Fibroblast of skin of right biceps (primary cell): ENCODE measurements at places on chromosomes 6 and 20.
A peak's percentile ranks its signal among the peaks of the same experiment; 100 is the strongest.

DNA sequence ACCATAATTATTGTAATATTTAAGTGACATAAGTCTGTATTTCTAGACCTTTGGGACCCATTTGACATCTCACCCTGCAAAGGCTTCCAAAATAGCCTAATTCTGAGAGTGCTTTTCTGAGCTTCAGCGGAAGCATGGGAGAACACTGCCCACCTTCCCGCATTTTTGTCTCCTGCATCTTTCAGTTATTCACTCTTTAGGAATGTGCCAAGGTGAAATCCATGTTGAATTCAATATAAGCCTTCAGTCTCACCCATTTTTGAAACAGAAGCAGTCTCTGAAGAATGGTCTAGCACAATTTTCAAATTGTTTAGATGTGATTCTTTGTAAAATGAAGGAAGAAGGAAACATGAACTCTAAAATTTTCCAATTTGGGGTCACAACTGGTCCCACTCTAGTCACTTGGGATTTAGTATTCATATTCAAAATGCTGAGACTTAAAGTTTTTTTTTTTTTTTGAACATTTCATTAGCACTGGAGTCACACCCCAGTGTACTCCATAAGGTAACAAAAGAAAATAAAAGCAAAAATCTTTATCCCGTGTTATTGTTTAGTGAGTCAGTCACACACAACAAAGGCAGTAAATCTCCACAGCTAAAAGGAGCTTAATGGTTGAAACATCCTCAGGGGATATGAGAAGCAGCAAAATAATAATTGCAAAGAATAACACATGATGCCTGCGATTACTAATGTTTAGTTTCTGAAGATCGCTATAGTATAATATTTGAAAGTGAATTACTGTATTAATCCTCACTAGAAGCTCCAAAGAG lies 479.9 kb upstream of the BTBD3 start:
- DNase-seq: no peak

GRCh38 chr20:2402271-2402980 lies 21.7 kb downstream of the TGM6 start:
- peak; percentile 50 for DNase-seq

DNA sequence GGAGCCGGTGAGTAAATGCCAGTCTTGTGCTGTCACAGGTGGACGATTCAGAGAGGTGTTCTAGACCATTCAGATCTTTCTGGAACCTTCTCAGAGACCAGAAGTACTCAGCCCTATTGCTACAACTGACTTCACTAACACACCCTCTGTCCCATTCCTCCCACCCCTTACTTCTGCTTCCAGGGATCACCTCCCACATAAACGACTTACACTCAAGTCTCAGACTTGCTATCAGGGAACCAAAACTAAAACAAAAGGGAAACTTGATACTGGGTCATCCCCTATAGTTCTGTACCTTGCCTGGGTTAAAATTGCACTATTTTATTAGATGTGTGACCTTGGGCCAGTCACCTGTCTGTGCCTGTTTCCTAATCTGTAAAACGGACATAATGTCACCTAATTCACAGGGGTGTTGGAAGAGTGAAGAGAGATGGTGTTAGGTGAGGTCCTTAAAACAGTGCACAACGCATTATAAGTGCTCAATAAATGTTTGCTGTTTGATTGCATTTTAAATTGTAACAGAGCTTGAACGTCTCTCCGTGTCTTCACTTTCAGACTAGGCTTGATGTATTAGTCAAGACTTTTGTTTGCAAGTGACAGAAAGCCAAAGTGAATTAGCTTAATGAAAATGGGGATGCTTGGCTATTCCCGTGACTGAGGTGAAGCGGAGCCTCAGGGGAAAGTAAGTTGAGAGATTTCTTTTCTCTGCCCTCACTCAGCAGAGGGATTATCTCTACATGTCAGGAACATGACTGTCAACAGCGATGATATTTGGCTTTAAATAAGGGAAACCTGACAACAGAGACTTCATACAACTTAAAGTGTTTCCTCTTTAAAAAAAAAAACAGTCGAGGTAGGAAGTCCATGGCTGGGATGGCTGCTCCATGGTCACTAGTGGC lies 3.0 kb upstream of the SRXN1 start:
- DNase-seq: no peak

DNA sequence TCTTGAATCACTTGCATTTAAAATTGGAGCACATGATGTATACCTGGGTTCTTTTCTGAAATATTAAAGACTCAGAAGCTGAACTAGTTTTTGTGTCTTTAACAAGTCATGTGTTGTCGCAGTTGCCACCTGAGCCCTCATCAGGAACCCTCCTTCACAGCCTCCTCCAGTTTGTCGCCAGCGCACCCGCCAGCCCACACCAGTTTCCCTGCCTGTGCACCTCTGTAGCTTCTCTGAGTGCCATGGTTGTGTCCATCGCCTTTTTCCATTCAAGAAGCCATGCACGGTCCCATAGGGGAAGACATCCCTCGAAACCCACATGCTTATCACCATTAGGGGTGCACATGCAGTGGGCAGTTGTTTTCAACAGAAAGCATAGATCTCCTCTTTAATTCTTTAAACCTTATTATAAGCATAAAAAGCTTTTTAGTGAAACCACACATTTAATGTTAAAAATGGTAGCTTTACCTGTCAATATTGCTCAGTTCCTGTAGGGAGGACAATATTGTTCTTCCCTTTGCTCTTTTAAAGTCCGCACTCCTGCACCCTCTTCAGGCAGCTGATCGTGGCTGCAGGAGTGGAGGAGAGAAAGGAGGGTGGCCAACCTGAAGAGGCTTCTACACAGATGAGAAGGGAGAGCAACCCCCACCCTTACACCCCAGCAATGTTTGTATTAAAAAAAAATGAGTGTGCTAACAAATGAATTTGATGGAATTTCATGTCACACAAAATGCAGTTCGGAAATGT lies 121.9 kb downstream of the CFAP61 start:
- no peak for DNase-seq

DNA sequence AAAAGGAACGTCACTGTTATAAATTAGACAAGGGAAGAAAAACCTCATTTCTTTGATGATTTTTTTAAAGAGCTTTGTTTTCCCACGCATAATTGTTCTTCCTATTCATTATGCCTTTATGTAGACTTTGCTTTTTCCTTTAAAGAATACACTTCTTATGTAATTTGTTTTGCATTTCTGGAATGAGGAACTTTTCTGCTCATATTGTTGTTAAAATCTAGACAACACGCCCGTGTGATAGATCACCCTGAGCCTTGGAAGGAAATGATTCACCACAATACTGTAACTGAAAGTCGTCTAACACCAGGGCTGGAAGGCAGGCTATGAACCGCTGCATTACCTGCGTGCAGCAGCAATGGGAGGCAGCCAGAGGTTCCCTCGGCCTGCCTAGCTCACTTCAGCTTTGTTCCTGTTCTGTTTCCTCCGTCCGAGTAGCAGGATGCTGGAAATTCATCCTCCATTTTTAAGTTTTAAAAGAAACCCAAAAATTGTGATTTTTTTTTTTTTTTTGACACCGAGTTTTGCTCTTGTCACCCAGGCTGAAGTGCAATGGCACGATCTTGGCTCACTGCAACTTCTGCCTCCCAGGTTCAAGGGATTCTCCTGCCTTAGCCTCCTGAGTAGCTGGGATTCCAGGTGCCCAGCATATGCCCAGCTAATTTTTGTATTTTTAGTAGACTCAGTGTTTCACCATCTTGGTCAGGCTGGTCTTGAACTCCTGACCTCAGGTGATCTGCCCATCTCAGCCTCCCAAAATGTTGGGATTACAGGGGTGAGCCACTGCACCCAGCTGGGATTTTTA lies 49.6 kb upstream of the ZNF217 start:
- peak; percentile 84 for DNase-seq

DNA sequence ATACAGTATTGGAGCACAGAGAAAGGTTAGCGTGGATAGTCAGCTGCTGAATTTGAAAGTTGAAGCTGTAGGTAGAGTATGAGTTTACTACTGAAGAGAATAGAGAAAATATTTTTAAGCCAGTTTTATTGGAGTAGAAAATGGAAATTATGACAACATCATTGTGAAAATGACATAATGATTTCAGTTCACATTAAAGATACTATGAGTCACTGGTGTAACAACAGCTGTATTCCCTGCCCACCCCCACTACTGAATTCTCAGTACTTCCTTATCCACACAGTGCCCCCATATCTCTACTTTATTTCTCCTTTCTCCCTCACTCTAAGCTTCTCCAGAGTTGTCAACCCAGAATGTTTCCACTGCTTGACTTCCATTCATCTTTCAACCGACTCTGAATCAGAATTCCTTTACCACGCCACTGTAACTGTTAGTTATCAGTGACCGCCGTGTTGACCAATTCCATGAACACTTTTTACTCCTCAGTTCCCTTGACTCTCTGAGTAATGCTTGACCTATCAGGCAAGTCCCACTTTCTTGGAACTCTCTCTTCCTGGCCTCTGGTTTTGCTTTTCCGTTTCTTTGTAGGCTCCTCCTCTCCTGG lies 139.6 kb downstream of the AIG1 start:
- DNase-seq: no peak

DNA sequence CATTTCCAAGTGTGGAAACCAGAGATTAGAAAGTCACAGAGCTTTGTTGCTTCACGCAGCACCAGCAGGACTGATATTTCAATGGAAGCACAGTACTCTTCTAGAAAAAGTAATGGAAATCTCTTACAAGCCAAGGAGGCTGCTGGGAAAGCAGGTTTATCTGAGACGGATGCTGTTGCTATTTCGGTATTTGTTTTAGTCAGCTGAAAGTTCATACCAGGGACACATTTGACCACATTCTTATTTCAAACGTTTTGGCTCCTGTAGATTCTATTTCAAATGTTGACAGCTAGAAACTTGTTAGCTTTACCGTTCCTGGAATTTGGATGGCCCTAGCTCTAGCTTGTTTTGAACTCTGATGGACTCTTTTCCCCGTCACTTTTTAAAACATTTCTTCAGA lies 3.7 kb upstream of the TMEM242 start:
- no peak for DNase-seq

- peak; percentile 87 for DNase-seq
Measured at GRCh38 chr20:57748601-57749130, 38.9 kb upstream of the PMEPA1 start.

DNA sequence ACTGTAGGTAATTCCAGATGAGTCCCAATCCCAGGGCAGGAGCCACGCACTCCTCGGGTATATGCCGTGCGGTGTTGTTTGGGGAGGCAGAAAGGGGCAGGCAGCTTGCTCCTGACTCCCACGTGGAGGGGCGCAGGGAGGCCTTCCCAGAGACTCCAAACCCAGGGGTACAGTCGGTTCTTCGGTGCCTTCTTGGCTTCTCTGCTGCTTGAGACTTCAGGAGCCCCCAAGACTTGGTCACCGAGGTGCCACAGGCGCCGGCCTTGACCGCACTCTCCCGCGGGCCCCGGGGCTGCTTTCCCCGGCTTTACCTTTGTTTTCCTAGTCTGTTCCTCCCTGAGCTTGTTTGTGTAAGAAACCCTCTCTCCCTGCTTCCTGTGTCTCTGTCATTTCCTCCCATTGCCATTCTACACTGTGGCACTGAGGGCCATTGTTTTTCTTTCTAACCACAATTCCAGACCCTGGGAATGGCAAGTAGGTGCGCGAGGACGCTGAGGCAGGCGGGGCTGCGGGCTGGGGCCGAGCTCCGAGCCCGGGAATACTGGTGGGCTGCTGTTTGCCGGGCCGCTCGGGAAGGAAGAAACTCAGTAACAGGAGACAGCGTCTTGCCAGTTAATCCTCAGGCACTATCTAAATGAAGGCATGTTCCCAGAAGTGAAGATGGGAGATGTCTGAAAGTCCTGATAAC lies 215.6 kb upstream of the HEY2 start:
- DNase-seq: no peak

- peak; percentile 82 for DNase-seq
Measured at GRCh38 chr6:170403451-170403850, 96.9 kb downstream of the FAM120B start.

GRCh38 chr6:45617441-45617840 lies 239.7 kb upstream of the SUPT3H start:
- peak; percentile 41 for DNase-seq

DNA sequence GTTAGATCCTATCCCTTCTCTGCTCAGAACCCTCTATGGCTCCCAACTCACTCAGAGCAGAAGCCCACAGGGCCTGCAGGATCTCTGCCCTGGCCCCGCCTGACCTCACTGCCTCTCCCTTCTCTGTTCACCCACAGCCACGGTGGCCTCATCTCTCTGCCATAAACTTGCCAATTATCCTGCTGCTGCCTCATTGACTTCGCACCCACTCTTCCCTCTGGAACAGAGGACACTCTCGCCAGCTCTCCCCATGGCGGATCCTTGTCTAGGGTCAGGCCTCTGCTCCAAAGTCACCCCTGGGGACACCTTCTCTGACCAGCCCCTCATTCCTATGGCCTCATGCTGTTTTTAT lies 86.4 kb downstream of the CEBPB start:
- no peak for DNase-seq

- DNase-seq: no peak
Measured at GRCh38 chr6:39188571-39188970, 40.7 kb downstream of the KCNK5 start.

GRCh38 chr20:46568570-46569129 lies 18.2 kb upstream of the OCSTAMP start:
- DNase-seq: peak; percentile 78

DNA sequence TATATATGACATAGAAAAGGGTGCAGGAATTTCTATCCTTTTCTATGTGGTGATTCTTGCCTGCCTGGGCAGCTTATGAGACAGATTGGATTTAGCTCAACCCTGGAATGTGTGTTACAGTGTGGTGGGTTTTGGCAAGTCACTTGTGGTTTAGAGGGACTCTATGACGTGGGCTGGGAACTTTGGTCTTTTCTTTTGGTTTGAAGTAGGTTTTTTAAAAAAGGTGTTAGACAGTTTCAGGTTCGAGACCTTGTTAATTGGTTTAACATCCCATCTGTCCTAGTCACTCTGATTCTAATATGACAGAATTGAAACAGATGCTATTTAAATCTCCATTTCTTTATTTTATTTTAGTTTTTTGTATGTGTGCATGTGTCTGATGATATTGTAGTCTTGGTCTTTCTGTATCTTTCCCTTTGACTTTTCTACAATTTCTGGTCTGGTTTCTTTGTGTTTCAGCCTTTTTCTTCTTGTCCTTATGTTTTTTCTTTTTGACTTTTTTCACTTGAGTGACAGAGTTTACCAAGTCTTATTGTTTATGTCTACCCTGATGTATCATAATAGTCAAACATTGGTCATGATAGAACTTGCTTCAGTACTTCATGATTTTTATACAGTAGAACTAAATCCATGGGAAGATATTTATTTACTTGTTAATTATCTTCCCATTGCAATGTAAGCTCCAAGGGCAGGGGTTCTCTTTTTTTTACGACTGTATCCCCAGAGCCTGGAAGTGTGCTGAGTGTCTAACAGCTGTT lies 174.3 kb downstream of the CDKAL1 start:
- peak; percentile 46 for DNase-seq
